ENCODE measurements at places on chromosomes 6 and 20.

DNA sequence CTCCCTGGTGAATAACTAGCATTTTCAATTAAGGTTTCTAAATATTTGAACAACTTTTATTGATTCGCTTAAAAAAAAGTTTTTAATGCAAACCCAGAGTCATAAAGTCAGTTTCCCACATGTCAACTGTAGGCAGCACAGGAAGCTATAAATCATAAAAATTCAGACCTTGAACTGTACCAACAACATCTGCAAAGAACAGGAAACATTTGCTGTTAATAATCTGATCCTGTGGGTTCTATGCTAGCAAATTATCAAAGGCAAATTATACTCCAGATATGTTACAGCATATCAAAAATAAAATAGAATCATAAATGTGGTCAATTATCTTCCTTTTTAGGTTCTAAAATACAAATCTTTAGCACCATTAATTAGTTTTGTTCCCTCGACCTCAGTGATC lies 16.6 kb upstream of the MAP7 start:
- DNase-seq = no peak

- no peak for DNase-seq
These were observed 39.6 kb upstream of the BLCAP start for GRCh38 chr20:37567331-37567665.

DNA sequence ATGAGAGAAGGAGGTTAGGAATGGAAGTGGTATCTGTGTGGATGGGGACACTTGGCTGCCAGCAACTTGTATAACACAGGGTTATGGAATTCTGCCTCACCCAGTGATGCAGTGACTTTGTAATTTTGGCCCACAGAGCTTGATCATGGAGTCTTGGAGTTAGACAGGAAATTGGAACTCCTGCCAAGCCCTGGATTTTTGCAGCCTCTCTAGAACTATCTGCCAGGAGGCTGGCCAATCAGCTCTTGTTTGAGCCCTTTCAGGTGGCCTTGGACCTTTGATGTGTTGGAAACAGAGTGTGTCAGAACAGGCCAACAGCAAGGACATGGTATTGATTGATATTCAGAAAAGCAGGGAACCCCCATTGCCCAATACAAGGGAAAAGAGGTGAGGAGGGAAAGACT lies 157.7 kb upstream of the GGTLC1 start:
- DNase-seq = no peak

GRCh38 chr6:113594726-113595125 lies 262.4 kb upstream of the MARCKS start:
- DNase-seq = no peak

GRCh38 chr6:150456466-150456865 lies 87.7 kb downstream of the IYD start:
- no peak for DNase-seq

- DNase-seq = no peak
These were observed 2.8 kb downstream of the RTN4IP1 start for GRCh38 chr6:106626485-106626884.

DNA sequence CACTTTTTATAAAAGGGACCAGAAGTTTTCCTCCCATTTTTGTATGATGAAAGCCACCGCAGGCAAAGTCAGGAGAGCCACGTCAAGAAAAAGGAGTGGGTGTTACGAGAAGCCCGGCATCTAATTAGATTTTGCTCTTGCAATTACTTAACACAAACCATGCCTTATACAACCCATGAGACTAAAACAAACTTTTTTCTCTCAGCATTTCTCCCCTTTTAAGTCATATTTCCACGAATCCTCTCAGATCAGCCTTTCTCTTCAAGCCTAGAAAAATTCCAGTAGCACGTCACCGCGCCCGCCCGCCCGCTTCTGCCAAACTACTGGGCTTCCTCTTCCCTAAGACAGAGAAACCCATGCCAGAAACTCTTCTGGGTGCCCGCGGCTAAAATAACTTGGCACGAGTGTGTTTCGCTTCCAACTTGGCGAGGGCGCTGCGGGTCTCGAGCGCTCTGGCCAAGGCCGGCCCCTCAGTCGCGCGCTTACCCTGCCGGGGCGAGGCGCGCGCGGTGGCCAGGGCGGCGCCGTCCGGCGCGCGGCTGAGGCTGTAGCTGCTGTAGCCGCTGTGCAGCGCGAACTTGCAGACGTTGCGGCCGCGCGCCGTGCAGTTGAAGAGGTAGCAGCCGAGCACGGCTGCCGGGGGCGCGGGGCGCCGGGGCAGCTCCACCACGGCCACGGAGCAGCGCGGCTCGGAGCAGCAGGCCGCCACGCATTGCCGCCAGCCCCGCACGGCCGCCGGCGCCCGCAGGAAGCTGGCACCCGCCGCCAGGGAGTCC lies 1.0 kb downstream of the LRP11 start:
- no peak for DNase-seq

DNA sequence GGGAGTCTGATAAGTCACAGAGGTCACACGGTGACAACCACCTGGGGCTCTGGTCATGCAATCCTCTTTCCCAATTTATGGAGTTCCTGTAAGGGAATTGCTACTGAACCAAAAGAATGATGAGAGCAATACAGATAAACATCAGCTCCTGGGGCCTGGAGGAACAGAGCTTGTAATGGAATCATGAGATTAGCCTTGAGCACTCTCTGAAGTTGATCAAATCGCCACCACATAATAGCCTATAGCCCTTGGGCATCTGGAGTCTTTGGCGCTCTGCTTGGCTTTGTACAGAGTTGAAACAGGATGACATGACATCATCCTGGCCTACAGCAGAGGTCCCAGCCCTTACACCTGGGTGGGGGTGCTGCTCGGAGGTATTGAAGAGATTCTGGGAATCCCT lies 154.3 kb upstream of the DTNBP1 start:
- no peak for DNase-seq
